ENCODE measurements at places on chromosomes 1 and 21.

GRCh38 chr1:56002231-56002630, 577.1 kb downstream of the PLPP3 start:
- DNase-seq: no peak

DNA sequence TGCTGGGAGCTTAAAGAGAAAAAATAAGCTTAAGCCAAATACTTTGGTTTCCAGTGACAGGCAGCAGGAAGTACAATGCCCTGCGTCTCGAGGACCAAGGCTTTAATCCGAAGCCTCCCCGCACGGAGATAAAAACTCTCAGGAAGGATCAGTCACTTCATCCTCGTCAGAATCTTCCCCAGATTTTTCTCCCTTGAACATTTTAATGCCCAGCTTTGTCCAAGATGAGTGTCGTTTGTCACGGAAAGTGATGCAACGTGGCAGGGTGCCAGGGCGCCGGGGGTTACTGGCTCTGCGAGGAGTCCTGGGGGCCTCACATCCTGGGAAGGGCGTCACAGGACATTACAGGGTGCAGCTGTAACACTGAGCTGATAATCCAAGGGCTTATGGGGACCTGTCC, 25.2 kb upstream of the PCBP3 start:
- DNase-seq: no peak

DNA sequence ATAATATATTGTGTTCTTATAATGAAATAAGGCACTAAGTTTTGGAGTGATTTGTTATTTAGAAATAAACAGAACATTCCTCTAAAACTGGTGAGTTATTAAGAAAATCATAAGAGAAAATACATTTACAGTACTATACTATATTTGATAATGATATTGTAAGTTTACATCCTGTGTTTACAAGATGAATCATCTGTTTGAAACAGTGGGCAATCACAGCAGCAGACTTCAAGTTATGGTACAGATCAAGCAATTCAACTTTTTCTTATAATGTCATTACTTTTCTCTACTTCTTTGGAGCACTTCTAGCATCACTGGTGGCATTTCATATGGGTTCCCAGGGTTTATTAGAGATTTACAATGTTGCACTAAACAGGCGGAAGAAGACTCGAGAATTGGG, 86.5 kb upstream of the BRINP3 start:
- no peak for DNase-seq

- no peak for DNase-seq
Observed at GRCh38 chr1:27719286-27720251, 6.2 kb upstream of the FAM76A start.

GRCh38 chr21:30044447-30045064, 104.8 kb upstream of the GRIK1 start:
- no peak for DNase-seq

DNA sequence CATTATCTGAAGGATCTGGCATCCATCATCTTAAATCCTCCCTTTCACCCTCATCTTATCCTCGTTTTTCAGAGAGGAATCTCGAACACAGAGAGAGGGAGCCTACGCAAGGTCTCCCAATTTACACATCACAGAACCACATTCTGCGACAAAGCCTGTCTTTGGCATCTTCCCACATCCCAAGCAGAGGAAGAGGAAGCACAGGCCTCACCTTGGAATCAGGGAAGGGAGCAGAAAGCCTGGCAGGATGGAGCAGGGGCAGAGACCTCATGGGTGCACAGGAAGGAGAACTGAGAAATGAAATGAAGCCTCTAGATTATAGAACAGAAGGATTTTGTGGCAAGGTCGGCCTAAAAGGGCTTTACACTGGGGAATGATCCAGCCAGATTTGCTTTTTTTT, 5.8 kb downstream of the ABCB10 start:
- DNase-seq: no peak

GRCh38 chr1:215992620-215993019, 425.5 kb downstream of the KCTD3 start:
- DNase-seq: no peak

DNA sequence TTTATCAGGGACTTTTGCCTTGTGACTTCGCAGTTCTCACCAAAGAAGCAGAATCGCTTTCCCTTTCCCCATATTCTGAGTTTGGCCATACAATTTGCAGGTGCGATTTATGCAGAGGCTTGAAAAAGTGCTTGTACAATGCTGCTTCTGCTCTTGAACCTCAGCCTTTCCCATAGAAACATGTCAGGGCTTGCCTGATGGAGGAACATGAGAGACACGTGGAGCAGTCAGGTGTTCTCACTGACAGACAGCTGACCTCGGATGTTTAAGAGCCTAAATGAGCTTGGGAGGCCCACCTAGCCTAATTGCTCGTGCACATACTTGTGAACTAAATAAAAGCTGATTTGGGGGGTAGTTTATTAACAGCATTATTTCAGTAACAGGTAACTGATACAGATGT, 290.0 kb downstream of the S1PR1 start:
- DNase-seq: no peak

DNA sequence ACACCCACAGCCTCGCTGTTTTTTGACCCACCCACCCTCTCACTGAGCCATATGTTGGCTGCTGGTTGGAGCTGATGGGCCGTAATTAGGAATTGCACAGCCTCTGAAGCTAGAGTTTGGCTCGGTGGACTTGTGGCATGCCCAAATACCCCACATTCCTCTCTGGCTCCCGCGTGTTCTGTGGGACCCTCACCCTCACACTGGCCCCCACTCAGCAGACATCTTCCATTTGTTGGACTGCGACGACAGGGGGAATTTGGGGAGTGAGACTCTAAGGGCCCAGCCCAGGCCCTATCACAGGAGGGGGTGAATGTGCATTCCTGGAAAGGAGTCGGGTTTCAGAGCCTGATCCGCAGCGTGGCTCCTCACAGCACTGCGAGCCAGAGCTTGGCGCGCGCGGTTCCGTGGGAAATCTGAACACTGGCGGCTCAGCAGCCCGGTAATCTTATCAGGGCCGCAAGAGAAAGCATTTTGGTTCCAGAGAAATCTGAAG, 5.2 kb downstream of the RCSD1 start:
- DNase-seq: no peak

DNA sequence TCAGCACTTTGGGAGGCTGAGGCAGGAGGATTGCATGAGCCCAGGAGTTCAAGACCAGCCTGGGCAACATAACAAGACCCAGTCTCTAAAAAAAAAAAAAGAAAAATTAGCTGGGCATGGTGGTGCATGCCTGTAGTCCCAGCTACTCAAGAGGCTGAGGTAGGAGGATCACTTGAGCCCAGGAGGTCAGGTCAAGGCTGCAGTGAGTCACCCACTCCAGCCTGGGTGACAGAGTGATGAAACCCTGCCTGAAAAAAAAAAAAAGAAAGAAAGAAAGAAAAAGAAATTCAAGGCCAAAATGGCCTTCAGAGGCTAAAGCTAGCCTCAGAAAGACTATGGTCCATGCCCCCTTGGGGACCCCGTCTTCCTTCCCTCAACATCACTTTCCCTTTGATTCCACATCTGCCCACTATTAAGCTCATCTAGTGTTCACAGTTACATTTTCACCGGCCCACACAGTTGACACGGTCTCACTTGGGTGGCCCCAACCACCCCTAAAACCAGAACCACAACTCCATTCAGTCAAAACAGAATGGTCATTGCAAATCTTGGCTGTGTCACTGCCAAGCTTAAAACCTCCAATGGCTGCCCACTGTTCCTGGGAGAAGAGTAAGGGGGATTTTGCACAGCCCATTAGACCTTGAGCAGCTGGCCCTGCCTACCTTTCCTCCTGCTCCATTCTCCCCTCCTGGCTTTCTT, 2.1 kb upstream of the CAPN8 start:
- DNase-seq: no peak

- no peak for DNase-seq
Observed at GRCh38 chr1:34125721-34126380, 39.2 kb downstream of the CSMD2 start.

GRCh38 chr1:199945591-199945990, 81.9 kb upstream of the NR5A2 start:
- DNase-seq: no peak

GRCh38 chr1:232456714-232457113, 173.2 kb downstream of the SIPA1L2 start:
- no peak for DNase-seq

- DNase-seq: no peak
Observed at GRCh38 chr1:72891976-72892375, 609.6 kb upstream of the NEGR1 start.

DNA sequence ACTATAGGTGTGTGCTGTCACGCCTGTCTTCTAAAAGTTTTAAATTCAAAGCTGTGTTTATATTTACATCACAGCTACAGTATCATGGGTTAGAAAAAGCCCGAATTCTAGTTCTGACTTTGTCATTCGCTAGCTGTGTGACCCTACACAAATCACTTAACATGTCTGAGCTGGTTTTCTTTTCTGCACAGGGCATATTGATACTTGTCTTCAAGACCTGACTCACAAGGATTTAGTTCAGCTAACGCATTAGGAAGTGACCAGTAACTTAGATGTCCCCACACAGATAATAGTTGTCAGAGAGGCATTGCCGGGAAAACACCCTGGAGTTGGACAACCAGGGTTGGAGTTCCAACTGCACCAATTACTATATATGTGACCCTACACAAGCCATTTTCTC, 25.9 kb downstream of the GIPC2 start:
- no peak for DNase-seq

GRCh38 chr21:42145569-42146272, 73.2 kb upstream of the ABCG1 start:
- peak; percentile 49 for DNase-seq

DNA sequence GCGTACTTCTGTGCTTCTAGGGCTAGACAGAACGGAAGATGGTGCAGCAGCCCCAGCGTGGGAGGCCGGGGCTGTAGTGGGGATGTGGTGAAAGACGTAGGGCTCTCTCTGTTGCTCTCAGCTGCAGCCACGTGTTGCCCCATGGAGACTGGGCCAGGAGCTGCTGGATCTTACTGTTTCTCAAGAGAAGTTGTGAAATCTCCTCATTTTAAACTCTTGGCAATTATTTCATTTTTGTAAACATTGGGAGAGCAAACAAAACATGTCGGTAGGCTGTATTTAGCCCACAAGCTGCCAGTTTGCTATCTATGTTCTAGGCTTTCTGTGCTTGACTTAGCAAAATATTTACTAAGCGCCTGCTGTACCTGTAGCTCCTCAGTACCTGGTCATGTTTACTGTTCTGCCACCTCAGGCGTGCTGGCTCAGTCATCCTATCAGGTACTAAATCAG, 15.9 kb upstream of the ELOA start:
- DNase-seq: no peak

- DNase-seq: no peak
Observed at GRCh38 chr1:68132426-68133130, 82.2 kb upstream of the DIRAS3 start.

DNA sequence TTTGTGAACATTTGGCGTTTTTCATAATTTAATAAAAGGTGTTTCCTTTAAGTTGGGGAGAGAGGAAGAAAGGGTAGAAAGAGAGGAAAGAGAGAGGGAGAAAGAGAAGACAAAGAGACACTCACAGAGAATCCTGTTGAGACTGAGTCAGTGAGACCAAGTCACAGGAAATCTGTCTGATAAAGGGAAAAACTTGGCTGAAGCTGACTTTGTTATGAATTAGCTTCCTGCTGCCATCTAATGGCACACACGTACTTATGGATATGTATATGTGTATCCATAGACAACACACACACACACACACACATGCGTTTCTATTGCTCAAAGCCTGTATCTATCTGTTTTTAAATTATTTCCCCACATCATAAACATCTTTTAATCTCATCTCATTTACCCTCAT, 42.5 kb upstream of the DISC1 start:
- no peak for DNase-seq

DNA sequence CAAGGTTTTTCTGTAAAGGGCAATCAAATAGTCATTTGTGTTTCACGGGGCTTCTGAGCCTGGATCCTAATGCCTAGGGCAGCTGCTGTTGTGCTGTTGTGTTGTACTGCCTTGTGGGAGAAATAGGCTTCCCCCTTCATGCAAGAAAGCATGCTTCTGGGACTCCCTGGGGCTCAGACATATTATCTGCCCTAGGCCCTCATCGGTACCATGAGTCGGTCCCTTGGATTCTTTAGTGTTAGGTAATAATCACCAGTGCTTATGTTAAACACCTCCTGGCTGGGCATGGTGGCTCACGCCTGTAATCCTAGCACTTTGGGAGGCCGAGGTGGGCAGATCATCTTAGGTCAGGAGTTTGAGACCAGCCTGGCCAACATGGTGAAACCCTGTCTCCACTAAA, 245.9 kb downstream of the TNR start:
- no peak for DNase-seq

GRCh38 chr1:16173447-16174260, 17.8 kb upstream of the EPHA2 start:
- DNase-seq: no peak

- DNase-seq: peak; percentile 52
Observed at GRCh38 chr1:147494998-147495580, 46.2 kb upstream of the BCL9 start.

DNA sequence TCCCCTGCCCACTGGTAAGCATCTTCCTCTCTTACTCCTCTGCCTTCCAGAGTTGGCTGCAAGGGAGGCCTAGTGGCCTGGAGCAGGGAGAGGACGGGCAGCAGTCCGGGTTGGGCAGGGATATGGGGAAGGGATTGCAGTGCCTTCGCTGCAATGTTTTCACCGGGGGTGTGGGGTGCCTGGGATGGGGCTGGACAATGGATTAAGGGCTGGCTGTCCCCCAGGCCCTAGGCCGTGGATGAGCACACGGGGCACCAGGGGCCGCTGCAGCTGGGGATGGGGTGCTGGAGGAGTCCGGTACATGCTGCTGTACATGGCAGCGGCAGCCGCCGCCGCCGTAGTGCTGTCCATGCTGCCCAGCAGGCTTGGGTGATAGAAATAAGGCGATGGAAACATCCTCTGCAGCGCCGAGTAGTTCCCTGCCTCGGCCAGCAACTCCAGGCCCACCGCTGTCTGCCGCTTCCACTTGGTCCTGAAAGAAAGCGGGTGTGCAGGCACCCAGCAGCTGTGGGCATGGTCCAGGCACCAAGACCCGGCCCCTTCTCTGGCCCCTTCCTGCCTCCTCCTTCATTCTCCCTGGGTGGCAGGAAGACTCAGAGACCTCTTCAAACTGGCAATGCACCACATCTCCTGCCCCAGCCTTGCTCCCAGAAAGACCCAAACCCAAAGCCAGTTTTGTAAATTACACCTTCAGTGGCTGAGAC, 4.8 kb downstream of the BARHL2 start:
- no peak for DNase-seq

GRCh38 chr1:99239690-99240089, 24.6 kb upstream of the PLPPR4 start:
- no peak for DNase-seq

GRCh38 chr1:111412839-111413238, 14.7 kb downstream of the OVGP1 start:
- DNase-seq: no peak

Measured in T follicular helper cell (primary cell).